ENCODE measurements at places on chromosomes 4 and X. TPM values are rescaled to one million over a fixed set of nuclear protein-coding genes. Genes with fewer than 3 reads are reported as not detected.
A peak's percentile ranks its signal among the peaks of the same experiment; 100 is the strongest.

DNA sequence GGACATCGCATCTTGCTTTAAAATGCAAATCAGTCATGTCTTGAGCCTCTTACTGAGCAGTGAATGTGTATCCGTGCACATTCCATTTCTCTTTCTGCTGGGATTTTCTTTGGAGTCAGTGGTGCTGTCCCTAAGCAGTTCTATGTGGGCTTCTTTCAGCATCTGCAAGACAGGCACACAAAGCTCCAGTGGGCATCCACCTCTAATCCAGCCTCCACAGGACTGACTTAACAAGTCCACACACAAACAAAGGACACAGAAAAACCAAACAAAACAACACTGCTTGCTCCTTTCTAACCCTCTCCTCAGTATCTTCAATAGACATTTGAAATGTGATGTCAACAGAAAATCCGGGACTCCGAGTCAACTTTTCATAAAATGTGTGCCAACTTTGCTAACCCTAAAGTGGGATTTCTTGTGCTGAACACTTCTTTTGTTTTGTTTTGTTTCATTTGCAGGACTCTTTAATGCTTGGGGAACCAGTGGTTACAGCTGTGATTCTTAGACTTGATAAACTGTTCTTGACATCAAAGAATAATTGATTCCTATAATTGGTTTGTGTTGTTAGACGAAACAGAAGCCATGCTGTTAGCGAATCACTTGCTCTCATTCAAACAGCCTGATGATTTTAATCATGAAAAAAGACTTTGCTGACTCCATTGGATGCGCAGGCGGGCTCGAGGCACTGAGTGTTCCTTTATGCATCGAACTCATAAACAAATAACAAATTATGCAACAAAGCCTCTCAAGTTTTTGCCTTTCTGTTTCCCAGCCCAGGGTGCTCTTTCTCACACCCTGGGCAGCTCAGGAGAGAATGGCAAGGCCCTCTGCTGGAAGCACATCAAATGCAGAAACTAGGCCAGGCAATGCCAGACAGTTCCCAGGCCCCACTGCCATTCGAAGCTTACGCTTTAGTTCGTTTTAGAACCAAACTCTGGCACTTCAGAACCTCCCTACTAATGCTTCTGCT is 20.1 kb downstream of the ETNPPL start:
- no peak for DNase-seq
- no peaks in the 10 kb centered on the region for H3K27me3 ChIP-seq
- H3K36me3 ChIP-seq: no peaks in the 10 kb centered on the region
- no peaks in the 10 kb centered on the region for H3K4me1 ChIP-seq
- H3K4me3 ChIP-seq: no peak overlapping the region
- H3K27ac ChIP-seq: no peak overlapping the region

DNA sequence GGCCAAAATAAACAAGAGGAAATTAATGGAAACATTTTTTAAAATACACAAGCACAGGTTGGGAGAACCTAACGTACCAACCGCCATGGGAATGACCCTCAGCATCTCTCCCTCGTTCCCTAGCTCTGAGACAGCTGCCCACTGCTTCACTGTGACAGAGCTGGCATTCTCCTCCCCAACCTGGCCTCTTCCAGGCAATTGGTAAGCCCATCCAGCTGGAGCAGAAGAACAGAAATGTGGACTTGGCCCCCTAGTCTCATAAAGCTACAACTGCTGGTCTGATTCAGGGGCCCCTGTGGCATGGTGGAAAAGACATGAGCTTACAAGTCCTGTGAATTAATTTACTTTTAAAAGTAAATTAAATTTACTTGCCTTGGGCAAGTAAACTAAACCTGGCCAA is 245.1 kb downstream of the PTTG2 start:
- DNase-seq: no peak
- H3K27me3 ChIP-seq: peaks cover 2% of the 10 kb centered on the region
- no peak overlapping the region for H3K27ac ChIP-seq
- peaks cover 10% of the 10 kb centered on the region for H3K4me1 ChIP-seq
- H3K36me3 ChIP-seq: no peaks in the 10 kb centered on the region

GRCh38 chrX:6021316-6022091 is 207.2 kb downstream of the NLGN4X start:
- DNase-seq: no peak
- no peaks in the 10 kb centered on the region for H3K36me3 ChIP-seq
- no peak overlapping the region for H3K4me3 ChIP-seq
- no peak overlapping the region for H3K27ac ChIP-seq

- H3K4me3 ChIP-seq: peak overlapping the region; percentile 79
- peak overlapping the region; percentile 84 for H3K27ac ChIP-seq
- H3K36me3 ChIP-seq: no peaks in the 10 kb centered on the region
- DNase-seq: peak; percentile 30
- no peaks in the 10 kb centered on the region for H3K27me3 ChIP-seq
Observed at GRCh38 chr4:183099537-183100297, 660 bp downstream of the WWC2 start.

DNA sequence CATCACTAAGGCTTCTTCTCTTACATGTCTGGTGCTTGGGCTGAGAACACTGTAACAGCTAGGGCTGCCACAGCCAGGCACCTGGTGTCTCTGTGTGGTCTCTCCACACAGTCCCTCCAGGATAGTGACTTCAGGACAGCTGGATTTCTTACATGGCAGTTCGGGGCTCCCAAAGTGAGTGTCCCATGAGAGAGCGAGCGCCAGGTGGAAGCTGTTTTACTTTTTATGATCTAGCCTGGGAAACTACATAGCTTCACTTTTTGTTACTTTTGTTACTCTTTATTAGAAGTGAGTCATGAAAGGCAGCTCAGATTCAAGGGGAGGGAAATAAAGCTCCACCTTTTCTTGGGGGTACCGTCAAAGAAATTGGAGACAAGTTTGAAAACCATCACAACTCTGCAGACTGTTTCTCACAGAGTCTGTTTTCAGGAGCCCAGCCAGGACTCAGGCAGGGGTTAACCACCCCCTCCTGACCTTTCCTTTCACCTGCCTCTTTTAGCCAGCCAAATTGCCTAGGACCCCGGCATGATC is 373.0 kb downstream of the MID1IP1 start:
- H3K27ac ChIP-seq: no peak overlapping the region
- no peaks in the 10 kb centered on the region for H3K4me1 ChIP-seq
- H3K4me3 ChIP-seq: no peak overlapping the region
- no peaks in the 10 kb centered on the region for H3K27me3 ChIP-seq

DNA sequence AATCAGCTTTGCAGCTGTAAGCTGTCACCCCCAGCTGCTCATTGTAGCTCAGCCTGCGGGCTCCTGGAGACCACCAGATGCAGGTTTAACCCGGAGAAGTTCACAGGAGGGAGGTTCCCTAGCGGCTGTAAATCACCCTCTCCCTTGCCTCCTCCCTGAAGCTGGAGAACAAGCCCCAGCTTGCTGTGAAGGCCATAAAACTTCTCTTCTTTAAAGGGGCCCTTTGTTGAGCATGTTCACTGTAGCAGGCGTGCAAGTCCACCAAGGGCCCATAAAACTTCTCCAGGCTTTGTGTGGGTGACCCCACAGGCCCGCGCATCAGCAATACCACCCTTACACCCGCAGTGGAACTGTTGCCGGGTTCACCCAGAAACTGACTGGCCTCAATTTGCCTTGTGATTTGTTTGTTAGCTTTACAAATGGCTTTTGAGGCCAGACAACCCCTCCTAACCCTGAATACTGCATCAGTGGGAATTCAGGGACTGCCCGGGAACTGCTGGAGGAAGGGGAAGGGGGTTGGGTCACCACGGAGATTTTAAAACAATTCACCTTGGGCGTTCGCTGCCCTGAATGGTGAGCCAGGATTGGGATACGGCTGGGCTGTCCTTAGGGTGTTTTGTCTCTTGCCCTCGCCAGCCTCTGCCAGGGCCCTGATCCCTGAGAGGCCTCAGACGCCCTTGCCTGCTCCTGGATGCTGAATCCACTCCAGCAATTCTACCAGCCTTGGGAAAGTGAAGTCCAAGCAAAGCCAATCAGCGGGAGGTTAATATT is 49.5 kb upstream of the ATP6AP2 start:
- no peaks in the 10 kb centered on the region for H3K4me1 ChIP-seq
- no peak for DNase-seq
- H3K36me3 ChIP-seq: no peaks in the 10 kb centered on the region
- H3K4me3 ChIP-seq: no peak overlapping the region
- H3K27me3 ChIP-seq: peaks cover 68% of the 10 kb centered on the region
- H3K27ac ChIP-seq: no peak overlapping the region

The IL13RA2 gene
- not detected for total RNA-seq

DNA sequence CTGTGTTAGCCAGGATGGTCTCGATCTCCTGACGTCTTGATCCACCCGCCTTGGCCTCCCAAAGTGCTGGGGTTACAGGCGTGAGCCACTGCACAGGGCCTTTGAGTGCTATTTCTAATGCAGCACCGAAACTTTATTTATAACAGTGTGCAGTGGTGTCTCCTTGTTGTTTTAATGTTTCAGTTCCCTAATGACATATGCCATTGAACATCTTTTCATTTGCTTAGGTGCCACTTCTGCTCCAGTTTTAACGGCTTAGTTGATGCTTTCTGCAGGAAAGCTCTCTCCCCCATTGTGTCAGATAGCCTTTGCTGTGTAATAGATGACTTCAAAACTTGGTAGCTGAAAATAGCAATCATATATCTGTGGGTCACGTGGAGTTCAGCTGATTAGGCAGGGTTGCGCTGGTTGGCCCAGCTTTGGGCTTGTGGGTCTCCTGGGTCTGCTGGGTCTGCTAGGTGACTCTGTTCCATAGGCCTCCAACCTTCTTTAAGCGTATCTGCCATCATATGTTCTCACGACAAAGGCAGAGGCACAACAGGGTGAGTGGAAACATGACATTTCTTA is 76.4 kb upstream of the SHISA3 start:
- DNase-seq: no peak
- no peaks in the 10 kb centered on the region for H3K36me3 ChIP-seq
- no peak overlapping the region for H3K4me3 ChIP-seq
- no peaks in the 10 kb centered on the region for H3K27me3 ChIP-seq
- no peaks in the 10 kb centered on the region for H3K4me1 ChIP-seq

GRCh38 chrX:44908827-44909226 is 35.8 kb downstream of the KDM6A start:
- no peaks in the 10 kb centered on the region for H3K36me3 ChIP-seq
- DNase-seq: no peak
- H3K27ac ChIP-seq: peak overlapping the region; percentile 71
- no peaks in the 10 kb centered on the region for H3K27me3 ChIP-seq
- peaks cover 58% of the 10 kb centered on the region for H3K4me1 ChIP-seq

- no peak overlapping the region for H3K4me3 ChIP-seq
- no peak for DNase-seq
- H3K36me3 ChIP-seq: no peaks in the 10 kb centered on the region
Observed at GRCh38 chr4:92234393-92235176, 69.2 kb upstream of the GRID2 start.

The GNRHR gene
- total RNA-seq: not detected

DNA sequence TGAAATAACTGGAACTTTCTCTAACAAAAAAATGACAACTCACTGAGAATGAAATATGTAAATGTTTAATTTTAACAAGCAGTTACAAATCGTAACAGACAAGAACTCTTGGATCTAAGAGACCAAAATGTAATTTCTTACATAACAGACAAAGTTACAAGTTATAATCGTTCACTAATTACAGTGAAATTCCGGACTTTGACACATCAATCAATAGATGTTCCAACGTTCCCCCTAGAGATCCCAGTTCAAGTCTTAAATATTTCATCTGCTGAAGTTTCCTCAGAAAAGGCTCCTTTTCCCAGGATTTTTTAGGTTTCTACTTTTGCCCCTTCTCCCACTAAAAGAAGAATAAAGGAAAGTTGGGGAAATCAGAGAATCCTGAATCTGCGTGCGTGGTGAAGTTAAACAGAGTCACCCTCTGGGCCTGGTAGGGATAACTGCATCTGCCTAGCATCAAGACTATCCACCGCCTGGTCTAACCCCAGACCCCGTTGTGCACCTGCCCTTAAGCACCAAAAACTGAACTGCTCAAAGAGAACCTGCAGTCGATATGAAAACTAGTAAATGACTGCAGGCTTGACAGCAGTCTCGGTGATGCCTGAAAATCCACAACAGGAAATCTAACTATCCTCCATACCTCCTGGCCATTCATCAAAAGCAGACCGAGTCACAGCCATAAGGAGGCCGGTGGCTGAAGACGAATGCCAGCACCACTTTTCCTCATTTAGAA is 2.3 kb downstream of the IRF2 start:
- no peak for DNase-seq
- H3K4me3 ChIP-seq: peak overlapping the region; percentile 84
- H3K27ac ChIP-seq: peak overlapping the region; percentile 97
- no peaks in the 10 kb centered on the region for H3K27me3 ChIP-seq

The ARHGAP24 gene
- 2.3 TPM for total RNA-seq

The APELA gene
- total RNA-seq: not detected

- no peaks in the 10 kb centered on the region for H3K4me1 ChIP-seq
- H3K4me3 ChIP-seq: no peak overlapping the region
- no peak overlapping the region for H3K27ac ChIP-seq
- no peak for DNase-seq
- no peaks in the 10 kb centered on the region for H3K27me3 ChIP-seq
Observed at GRCh38 chrX:133983256-133983973, 2.0 kb downstream of the GPC3 start.

DNA sequence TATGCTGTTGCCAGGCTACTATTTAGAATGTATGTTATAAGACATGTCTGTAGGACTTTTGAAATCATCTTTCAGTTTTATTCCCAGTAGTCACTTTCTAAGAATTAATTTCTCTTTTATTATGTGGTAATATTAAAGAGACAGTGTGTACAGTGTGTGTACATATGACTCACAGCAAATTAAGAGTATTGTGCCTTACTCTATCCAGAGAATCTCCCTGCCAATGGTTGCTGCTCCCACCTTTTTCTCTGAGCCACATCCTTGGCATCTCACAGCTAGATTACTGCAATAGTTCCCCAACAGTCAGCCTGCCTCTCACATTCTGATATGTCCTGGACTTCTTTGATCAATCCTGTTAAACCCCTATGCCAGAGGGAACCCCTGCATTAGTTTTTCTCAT is 114.5 kb downstream of the ANXA5 start:
- H3K4me3 ChIP-seq: no peak overlapping the region
- no peaks in the 10 kb centered on the region for H3K36me3 ChIP-seq
- no peaks in the 10 kb centered on the region for H3K4me1 ChIP-seq
- no peak for DNase-seq
- H3K27me3 ChIP-seq: no peaks in the 10 kb centered on the region

The RBM46 gene
- not detected for total RNA-seq

- H3K36me3 ChIP-seq: peaks cover 67% of the 10 kb centered on the region
- H3K4me3 ChIP-seq: no peak overlapping the region
- no peaks in the 10 kb centered on the region for H3K27me3 ChIP-seq
- DNase-seq: no peak
Observed at GRCh38 chr4:15065516-15065915, 63.2 kb downstream of the CPEB2 start.

DNA sequence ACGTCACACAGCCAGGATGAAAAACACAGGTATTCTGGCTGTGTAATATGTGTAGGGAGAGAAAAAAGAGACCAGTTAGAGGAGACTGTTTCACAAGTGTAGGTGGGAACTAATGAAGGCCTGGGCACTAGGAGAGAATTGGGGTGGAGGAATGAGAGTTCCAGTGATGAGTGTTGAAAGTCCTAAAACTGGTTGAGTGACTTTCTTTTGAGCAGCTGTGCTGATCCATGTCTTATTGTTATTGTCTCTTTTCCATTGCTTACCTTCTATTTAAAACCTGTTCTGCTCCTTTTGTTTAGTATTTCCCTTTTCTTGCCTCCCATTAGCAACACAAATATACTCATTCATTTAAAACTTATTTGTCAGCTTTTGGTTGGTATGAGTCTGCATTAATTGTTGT is 88.7 kb downstream of the PDLIM5 start:
- DNase-seq: no peak
- no peak overlapping the region for H3K4me3 ChIP-seq
- H3K27ac ChIP-seq: peak overlapping the region; percentile 84
- peaks cover 77% of the 10 kb centered on the region for H3K4me1 ChIP-seq
- H3K27me3 ChIP-seq: no peaks in the 10 kb centered on the region

The MAGEA6 gene
- total RNA-seq: not detected

- no peak for DNase-seq
- H3K4me3 ChIP-seq: no peak overlapping the region
- no peaks in the 10 kb centered on the region for H3K36me3 ChIP-seq
- H3K4me1 ChIP-seq: peaks cover 6% of the 10 kb centered on the region
- no peak overlapping the region for H3K27ac ChIP-seq
Observed at GRCh38 chr4:37690976-37691375, 4.8 kb upstream of the RELL1 start.
